Stimulated activated naive CD8-positive, alpha-beta T cell treated with anti-CD3 and anti-CD28 coated beads, Interleukin-15, amount 100 ng/mL, for 72 hours (primary cell): ENCODE measurements at places on chromosomes 5 and 9.

- no peak for DNase-seq
Observed at GRCh38 chr5:2749514-2750025, 1.9 kb downstream of the IRX2 start.

- DNase-seq: no peak
Observed at GRCh38 chr9:90914196-90914595, 112.6 kb downstream of the SYK start.

DNA sequence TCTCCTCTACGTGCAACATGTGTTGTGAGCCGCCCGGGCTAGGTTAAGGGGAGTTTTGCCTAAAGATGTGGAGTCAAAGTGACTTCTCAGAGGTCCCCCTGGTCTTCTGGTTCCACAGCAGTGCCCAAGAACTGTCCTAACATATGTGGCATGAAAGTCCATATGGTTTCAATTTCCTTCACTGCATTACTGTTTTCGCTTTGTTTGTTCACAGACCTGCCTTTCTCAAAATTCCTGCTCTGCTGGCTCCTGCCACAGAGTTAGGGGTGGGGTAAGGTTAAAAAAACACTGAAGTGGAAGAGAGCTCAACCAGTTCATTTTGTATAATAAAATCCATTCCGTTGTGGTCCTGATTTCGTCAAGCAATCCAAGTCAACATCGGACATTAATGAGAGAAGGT, 289.4 kb downstream of the DMAC1 start:
- no peak for DNase-seq

GRCh38 chr9:129156163-129156562, 21.9 kb downstream of the IER5L start:
- no peak for DNase-seq

DNA sequence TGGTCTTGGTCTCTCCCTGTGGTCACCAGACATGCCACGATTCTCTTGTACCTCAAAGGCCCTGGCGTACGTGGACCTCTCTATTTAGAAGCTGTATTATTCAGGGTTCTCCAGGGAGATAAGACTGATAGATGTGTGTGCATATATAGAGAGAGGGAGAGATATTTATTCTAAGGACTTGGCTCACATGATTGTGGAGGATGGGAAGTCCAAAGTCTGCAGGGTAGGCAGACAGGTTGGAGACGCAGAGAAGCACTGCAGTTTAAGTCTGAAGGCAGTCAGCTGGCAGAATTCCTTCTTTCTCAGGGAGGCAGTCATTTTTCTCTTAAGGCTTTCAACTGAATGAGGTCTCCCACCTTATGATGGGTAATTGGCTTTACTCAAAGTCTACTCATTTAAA, 16.3 kb downstream of the C9orf57 start:
- DNase-seq: no peak

GRCh38 chr5:149611326-149611725, 30.0 kb downstream of the ARHGEF37 start:
- no peak for DNase-seq

- no peak for DNase-seq
Observed at GRCh38 chr5:32471784-32472183, 27.2 kb upstream of the ZFR start.

DNA sequence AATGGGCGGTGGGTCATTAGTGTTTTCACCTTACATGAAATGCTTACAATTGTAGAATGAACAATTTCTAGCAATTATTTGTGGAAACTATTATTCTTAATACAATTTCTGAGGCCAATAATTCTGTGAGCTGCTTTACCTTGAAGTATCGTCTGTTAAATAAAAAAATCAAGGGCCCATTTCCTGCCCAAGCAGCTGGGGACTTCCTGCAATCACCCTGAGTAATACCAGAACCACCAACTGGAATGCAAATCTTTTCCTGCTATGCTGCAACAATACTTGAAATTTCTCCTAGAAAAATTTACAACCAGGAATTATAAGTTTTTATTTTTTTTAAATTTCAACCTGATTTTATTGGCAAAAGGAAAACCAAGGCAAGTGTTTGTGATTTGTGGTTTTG, 52.6 kb downstream of the ADAMTS16 start:
- DNase-seq: no peak

- no peak for DNase-seq
Observed at GRCh38 chr5:68995845-68996545, 97.8 kb upstream of the SLC30A5 start.

GRCh38 chr5:178455480-178455835, 134.7 kb downstream of the COL23A1 start:
- DNase-seq: no peak

DNA sequence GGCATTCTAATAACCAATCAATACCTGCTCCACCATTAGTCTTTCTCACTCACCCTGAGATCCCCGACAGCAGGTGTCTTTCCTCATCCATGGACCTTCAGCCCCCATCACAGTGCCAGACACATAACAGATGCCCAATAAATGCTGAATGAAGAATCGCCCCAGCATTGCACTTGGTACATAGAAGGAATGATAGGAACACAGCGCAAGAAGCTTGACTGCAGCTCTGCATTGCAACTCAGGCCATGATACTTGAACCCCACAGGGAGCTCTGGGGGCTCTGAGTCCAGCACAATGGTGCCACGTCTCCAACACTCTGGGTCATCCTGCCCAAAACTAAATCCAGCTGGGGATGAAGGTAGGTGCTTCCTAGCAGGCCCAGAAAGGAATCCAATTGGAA, 355.0 kb upstream of the SLC30A5 start:
- DNase-seq: no peak

GRCh38 chr5:33513462-33514185, 72.9 kb downstream of the TARS1 start:
- DNase-seq: no peak

DNA sequence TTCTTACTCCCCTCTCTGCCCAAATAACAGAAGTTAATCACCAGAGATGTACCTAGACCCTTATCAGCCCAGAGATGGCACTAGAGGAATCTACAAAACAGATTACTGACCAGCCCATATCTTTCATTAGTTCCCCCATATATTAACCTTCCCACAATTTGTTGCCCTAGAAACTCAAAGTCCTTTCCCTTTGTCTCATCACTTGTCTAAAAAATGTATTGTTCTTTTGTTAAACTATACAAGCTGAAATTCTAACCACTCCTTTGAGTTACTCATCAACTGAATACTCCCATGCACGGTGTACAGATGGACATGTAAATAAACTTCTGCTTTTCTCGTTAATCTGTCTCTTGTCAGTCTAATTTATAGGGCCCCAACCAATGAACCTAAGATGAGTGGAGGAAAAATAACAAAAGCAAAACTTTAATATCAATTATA, 130.9 kb downstream of the CCDC192 start:
- no peak for DNase-seq

- DNase-seq: no peak
Observed at GRCh38 chr9:25861421-25861820, 183.2 kb upstream of the TUSC1 start.

DNA sequence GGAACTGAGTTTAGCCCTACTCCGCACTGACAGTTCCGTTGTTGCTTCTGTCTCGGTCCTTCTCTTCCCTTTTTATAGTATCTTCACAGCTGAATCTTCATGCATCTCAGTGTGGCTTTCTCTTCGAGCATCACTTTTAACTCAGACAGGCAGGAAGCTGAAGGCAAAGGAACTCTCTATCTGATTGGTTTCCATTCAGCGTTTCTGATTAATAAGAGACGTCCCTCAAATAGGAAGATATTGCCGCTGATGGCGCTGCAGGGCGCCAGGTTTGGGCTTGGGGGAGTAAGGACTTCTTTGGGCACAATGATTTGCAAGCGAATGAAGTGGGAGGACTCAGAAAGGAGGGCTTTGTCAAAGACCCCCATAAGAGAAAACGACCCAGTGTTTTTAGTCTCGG, at the start of gene CDH9:
Gene CDH9 (minus strand): TSS at position 111 of the 400 bp plus-strand sequence. CDS start 50,253 bp downstream, outside the sequence.
- no peak for DNase-seq

DNA sequence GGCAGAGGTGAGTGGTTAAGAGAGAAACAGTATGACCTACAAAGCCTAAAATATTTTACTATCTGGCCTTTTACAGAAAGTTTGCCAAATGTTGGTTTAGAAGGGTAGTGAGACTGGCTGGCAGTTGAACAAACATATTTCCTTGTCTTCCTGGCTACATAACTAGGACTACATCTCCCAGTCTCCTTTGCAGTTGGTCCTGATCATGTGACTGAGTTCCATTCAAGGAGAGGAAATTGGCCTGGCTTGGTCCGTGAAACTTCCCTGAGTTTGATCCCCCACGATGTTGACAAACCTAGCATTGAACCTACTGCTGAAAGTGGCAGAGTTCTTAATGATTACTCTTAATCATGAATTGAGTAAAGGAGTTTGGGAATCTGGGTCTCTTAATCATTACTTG, 280.8 kb downstream of the SLIT3 start:
- DNase-seq: no peak

DNA sequence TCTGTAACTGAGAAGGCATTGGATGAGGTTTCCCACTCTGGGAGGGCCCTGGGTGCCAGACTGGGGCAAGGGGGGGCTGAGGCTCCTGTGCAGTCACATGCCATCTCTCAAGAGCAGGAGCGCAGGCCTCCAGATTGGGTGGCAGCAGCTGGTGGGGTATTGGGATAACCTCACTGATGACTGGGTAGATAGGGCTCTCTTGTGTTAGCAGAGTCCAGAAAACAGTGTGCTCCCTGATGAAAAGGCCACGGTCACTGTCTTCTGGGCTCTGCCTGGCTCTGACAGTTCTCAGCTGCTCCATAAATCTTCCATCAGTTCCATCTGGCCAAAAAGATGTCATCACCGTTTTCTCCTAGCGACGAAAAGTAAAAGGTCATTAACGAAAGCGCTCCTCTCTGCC, 21.8 kb upstream of the NKX2-5 start:
- DNase-seq: no peak

- DNase-seq: no peak
Observed at GRCh38 chr9:113484258-113484730, 20.8 kb downstream of the RGS3 start.

DNA sequence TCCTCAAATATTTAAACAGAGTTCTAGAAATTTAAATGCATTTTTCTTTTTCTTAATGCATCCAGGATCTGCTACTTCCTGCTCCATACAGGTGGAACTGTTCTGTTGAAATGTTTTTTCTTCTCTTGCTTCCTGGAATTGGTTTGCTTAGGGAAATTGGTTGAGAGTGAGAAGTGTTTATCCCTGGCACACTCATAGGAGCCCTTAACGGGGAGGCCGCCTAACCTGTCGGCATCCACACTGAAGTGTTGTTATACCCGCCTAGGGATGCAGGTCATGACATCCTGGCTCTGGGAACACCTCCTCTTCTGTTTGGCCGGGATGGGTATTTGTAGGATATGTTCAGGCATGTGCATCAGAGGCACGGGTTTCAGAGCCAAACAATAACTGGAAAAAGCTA, 239.7 kb downstream of the GADD45G start:
- no peak for DNase-seq

GRCh38 chr5:72604111-72604797, 97.0 kb upstream of the ZNF366 start:
- DNase-seq: no peak

GRCh38 chr5:16507716-16508115, 42.1 kb upstream of the ZNF622 start:
- no peak for DNase-seq
